CD4-positive, alpha-beta T cell treated with Interferon alpha-2 for 1 hour (primary cell): ENCODE measurements at places on chromosomes 2 and 18.

- DNase-seq = no peak
Measured at GRCh38 chr2:167572883-167573619, 674.3 kb downstream of the STK39 start.

GRCh38 chr2:176001281-176001915, 669 bp downstream of the LNPK start:
- peak; percentile 15 for DNase-seq

GRCh38 chr2:206983161-206983859, 44.0 kb downstream of the CPO start:
- no peak for DNase-seq

- DNase-seq = no peak
Measured at GRCh38 chr18:30852980-30853379, 189.6 kb downstream of the DSC3 start.

GRCh38 chr2:68222287-68222686, 30.0 kb downstream of the PPP3R1 start:
- DNase-seq = no peak

DNA sequence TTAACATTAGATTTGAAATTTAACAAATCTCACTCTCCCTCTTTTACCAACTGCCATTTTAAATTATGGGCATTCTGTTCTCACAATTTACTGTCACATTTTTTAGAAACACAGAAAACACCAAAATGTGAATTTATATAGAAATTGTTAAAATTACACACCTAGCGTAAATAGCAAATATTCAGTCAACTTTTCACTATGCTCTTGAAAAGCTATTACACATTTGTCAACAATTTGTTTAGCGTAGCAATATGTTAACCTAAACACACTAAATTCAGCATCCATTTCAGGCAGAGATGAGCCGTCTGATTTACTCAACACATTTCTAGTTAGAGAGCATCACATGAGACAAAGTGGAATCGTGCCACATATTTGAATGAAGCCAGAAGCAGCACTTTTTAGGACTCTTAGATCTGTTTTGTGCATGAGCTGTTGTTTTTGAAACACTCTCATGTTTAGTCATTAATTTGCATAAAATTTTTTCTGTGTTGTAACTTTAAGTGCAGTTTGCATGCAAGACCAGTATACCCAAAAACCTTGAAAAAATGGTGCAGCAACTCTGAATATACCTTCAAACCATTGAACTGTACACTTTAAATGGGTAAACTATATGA, 8.2 kb downstream of the TTC32 start:
- DNase-seq = no peak

- no peak for DNase-seq
Measured at GRCh38 chr2:34997779-34998178, 1357.8 kb upstream of the CRIM1 start.

DNA sequence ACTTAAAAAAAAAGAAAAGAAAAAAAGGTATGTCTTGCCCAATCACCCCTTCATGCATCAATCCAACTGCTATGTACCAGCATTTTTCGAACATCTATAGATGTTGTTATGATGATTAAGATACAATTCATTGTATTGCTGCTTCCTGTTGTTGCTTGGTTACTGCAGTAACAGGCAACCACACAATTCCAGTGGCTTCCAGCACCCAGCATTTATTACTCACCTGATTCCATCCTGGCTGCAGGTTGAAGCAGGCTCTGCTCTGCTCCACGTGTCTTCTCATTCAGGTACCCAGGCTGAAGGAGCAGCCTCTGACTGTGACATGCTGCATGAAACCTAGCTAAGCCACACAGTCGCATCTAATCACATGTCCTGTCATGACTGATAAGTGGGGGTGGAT, 196.9 kb downstream of the INO80D start:
- no peak for DNase-seq

GRCh38 chr2:180240774-180241173, 233.7 kb upstream of the CWC22 start:
- DNase-seq = no peak

DNA sequence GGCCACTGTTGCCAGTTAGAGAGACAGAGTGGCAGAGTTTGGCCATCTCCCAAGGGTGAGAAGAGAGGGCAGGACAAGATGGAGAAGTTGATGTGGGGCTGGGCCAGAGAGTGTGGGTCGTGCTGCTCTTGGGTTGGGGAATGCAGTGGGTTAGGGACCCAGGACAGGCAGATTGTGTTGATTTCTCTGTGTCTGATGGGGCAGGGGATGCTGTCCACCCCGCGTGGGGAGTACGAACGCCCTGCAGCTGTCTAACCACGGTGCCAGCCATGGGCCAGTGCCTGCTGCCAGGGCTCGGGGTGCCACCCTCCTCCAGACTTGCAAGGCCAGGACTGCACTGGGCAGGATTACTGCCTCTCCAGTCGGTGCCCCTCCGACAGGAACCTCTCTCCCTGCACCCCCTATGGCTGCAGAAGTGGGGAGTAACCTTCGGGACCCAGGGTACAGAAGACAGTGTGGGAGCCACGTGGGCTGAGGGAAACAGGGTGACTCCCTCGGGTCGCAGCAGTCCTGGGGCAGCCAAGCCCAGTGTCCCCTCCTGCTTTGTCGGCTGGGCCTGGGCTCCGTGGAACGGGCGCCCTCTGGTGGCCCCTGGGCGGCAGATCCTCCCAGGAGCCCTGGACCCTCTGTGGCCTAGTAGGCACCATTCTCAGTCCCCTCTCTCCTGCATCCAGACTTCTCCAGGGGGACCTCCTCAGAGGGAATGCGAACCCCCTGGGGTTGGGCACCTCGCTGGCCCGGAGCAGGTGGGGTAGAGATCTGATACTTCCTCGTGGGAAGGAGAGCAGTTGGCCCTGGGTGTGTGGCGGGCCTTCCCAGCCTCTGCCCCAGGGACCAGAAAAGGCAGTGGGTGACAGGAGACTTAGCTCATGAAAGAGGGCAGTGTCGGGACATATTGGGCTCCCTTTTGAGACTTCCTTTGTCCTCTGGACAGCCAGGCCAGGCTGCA, 2.7 kb downstream of the GPC1 start:
- DNase-seq = peak; percentile 72

DNA sequence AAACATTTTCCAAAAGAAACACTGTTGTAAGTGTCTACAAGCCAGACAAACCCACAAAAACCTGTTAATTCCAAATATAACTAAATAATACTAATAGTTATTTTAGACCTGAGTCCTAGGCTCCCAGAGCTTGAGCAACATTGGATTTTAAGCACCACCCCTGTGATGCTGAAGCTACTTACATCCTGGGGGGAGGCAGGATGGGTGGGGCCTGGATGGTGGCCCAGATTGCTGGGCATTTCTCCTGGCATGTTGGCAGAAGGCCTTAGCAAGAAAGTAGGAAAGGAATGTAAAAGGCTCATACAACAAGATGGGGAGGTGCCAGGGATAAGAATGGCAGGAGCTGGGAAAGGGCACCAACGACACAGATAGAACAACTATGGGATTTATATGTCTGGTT, 50.7 kb upstream of the OTX1 start:
- no peak for DNase-seq

DNA sequence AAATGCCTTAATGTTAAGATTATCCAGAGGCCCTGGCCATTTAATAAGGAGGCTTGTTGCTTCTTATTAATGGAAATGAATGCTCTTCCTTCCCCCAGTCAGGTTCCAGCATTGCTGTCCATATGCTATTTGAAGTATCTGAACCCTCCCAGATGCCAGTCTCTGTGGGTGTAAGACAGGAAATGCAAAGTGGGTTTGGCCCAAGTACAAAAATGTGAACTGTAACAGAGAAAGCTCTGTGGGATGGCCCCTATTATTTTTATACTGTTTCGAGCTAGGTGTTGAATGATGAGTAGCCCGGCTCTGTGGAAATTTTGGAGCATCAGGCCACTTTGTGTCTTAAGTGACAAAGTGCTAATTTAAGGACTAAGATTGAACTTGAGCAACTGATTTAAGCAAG, 141.0 kb downstream of the UXS1 start:
- DNase-seq = peak; percentile 39

DNA sequence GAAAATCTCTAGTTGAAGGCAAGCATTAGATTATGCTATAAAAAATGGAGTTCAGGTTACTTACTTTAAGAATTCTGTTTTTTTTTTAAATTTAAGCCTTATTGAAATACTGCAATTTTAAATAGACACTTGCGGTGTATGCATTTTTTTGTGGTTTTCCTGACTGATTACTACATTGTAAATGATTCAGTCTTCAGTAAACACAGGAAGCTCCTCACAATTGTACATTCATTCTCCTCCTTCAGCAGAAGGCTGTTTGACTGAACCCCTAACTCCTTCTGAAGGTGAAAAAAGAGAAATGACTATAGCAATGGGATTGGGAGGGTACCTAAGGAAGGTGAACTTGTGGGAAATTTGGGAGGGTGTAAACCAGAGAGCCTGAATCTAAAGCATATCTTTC, 136.1 kb downstream of the GCA start:
- no peak for DNase-seq

DNA sequence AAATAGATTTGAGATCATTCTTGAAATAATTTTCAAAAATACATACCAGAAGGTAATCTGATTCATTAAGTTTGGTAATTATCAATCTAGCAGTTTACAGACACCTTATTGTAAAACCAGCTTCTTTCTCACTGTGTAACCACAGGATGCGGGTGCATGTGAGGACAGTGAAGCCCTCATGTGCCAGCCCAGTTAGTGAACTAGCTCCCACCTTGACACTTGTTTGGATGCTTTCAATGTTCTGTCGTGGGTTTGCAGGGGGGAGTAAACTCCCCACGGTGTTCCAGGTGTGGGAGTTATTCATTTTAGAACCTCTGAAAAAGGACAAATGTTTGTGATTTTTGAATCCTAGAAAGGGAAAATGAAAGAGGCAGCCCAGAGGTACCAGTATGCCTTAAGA, 59.0 kb downstream of the WDSUB1 start:
- no peak for DNase-seq

DNA sequence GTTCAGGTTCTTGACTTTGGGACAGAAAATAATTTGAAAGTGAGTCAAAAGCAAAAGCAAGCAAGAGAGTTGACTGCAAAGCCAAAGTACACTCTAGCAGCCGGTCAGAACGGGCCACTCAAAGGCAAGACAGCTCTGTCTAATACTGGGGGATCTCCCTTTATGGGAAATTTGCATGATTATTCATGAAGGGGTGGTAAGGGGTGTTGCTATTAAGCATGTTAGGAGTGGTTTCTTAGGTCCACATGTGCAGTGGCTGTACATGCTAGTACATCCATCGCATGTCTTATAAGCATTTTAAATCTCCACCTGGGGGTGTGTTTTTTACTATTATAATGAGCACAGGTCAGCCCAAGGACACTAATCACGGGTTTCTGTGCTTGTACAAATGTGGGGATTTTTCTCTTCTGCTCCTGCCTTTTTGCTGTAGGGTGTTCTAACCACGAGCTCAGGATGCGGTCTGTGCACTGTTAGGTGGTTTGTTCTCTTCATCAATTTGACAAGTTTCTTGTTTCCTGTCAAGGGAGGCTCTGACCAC, 60.2 kb upstream of the SPP2 start:
- DNase-seq = peak; percentile 76

DNA sequence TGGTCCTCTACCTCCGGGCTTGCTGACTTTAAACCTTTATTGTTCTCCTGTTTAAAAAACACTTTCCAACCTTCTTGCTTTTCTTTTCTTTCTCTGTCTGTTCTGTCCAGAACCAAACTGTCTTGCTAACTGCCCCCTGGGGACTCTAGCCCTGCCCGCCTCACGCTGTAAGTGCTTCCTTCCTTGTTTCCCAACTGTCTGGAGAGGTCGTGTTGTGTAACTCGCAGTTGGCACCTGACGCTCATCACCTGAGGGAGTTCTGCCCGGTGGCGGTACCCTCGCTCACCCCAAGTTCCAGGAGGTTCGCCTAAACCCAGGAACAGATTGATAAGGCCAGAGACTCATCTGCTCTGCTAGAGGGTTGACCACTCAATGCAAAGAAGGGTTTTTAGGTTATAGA, 123.4 kb downstream of the MTCL1 start:
- DNase-seq = no peak

- DNase-seq = no peak
Measured at GRCh38 chr18:49321271-49321670, 139.2 kb downstream of the DYM start.
